ENCODE measurements at places on chromosomes 12 and 14. TPM values are rescaled to one million over a fixed set of nuclear protein-coding genes. Genes with fewer than 3 reads are reported as not detected.

The LRFN5 gene
- 5.6 TPM for total RNA-seq

The HCAR1 gene
- not detected for total RNA-seq

The FAM186B gene
- 0.09 TPM for total RNA-seq

The MYG1 gene
- total RNA-seq = 31.7 TPM

The SSPN gene
- total RNA-seq = 36.8 TPM

The NRXN3 gene
- total RNA-seq = 3.3 TPM

The BTG1 gene
- 8.7 TPM for total RNA-seq

The RHEBL1 gene
- total RNA-seq = 0.30 TPM

The KCNA5 gene
- total RNA-seq = not detected

The PTGDR gene
- not detected for total RNA-seq

The FOXN4 gene
- total RNA-seq = not detected
